ENCODE measurements at places on chromosomes 12 and 14.

DNA sequence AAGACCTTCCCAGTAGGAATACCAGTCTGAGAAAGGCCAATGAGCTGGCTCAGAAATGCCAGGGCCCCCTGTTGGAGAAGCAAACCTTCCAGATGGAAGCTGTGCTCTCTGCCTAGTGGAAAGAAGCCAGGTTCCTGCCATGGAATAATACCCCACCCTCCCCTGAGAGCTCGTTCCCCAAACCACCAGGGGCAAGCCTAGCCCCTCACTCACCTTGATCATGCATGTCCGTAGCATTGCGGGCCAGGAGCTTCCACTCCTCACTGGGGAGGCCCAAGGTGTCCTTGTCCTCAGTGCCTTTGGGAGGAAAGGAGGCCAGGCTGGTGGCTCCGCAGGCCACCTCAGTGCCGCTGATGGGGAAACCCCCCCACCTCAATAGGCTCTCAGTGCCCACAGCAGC is 20.1 kb downstream of the AHSA1 start:
- no peak for DNase-seq

DNA sequence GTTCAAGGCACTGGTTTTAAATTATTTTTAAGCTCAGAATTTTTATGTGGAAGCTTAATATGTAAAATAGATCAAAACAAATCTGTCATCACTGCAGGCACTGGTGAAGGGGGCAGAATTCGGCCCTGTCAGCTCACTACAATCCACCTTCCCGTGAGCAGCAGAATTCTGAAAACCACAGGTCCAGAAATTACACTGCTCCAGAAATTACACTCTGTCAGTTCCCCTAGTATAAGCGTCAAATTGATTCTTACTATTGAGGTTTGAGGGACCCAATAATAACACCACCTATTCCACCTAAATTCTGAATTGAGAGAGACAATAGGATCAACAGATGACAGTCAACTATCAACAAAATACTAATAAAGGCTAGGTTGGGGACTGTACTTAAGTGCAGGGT is 245.5 kb downstream of the PHLDA1 start:
- DNase-seq, result no peak

GRCh38 chr12:106307181-106307580 is 4.6 kb downstream of the TCP11L2 start:
- DNase-seq, result no peak

DNA sequence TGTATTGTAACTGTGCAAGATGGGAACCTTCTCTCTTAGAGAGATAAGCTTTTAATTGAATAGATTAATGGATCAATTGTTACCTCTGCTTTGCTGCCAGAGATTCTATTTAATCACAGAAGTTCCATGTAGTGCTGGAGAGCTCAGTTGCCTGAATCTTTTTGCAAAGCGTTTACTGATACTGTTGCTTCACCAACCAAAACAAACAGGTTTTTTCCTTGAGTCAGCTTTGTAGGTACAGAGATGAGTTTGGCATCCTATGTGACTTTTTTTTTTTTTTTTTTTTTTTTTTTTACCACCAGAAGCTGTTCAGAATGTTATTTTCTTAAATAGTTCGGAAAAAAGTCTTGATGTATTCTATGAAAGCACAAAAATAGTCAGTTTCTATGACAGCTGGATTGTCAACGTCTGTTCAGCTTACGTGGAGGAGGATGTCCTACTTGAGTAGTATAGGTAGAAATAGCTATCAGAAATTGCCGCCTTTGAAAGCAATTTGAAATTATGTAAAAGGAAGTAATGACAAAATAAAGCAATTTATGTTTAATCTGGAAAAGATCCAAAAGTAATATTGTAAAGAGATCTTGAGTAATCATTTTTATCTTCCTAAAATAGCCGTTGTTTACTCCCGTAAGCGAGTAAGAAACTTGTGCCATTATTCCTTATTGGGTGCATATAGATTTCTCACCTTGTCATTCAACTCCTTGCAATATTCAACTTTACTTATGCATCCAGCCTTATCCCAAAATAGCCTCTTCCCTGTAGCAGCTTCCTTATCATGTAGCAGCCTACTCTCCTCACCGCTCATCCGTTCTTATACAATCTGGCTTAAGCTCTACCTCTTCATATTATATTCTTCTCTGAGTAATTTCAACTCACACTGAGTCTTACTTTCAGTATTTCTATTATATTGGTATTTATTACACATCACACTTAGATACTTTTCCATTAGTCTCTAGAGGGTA is 5.2 kb downstream of the LRRK2 start:
- DNase-seq, result no peak

- DNase-seq, result no peak
Measured at GRCh38 chr14:33280646-33281045, 342.0 kb downstream of the NPAS3 start.

- DNase-seq, result no peak
Measured at GRCh38 chr12:65208125-65208524, 38.7 kb downstream of the LEMD3 start.

DNA sequence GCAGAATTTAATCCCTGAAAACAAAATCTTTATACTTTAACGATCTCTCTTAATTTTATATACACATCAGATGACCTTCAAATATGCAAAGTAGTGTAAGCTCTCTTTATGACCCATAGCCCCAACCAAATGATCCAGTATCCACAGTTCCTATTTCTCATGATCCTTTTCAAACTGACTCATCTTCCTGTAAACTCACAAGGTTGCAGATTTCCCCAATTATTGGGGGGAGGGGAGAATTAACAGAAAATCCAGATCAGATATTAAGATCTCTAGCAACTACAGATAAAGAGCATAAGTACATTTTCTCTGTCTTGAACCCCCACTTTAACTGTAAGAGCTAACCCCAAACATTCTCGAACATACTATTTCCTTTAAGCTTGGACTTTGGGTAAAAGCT is 12.5 kb downstream of the GNS start:
- DNase-seq, result no peak

DNA sequence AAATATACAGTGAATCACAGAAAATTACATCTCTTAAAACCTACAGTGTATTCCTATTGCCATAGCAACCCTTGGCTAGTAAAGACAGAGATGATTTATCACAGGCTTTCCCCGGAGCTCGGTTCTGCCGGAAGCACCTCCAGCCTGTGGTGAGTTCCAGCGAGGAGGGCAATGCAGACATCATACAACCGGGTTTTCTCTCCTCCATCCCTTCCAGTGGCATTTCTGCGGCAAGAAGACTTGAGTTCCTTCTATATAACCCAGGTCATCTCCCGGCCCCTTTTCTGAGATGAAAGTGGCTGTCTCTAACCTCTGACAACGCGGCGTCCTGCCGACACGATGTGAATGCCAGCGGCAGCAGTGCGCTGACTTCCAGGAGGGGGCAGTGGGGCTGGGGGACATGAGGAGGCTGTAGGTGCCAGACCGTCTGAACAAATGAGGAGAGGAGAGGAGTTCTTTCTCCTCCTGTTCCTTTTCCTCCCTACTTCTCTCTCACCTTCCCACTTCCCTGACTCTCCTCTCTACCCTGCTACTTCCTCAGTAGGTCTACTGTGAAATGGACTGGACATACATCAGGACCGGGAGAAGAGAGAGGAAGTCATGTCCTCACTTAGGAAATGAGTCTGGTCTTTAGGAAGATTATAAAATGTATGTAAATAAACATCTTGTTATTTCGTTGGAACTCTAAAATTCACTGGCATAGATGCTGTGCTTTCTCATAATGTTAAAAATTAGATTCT is 68.6 kb upstream of the MAX start:
- peak; percentile 10 for DNase-seq

- DNase-seq, result no peak
Measured at GRCh38 chr14:56138928-56139327, 20.7 kb downstream of the PELI2 start.

GRCh38 chr14:35944847-35945246 is 118.7 kb downstream of the BRMS1L start:
- no peak for DNase-seq

DNA sequence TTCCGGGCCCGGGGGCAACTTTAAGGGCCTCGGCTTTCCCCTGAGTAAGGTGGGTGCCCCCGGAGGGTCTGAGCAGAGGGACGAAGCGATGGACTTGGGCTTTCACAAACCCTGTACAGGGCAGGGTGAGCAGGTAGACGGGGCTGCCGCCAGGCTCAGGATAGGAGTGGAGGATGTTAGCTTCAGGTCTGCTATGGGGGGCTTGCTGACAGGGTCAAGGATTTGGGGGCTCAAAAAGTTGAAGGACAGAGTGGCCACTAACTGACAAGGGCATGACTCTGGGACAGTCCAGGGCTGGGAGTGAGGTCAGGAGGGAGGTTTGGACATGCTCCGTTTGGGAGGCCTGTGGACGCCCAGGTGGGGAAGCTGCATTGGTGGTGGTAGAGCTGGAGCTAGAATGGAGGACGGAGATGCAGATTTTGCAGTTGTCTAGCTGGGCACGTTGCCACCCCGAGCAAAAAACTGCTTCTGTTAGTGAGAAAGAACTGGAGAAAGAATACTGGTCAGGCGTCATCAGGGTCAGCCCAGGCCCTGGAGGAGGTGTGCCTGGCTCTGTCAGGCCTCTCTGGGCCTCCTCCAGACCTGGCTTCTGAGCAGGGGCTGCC is 113.3 kb downstream of the ADGRD1 start:
- no peak for DNase-seq

DNA sequence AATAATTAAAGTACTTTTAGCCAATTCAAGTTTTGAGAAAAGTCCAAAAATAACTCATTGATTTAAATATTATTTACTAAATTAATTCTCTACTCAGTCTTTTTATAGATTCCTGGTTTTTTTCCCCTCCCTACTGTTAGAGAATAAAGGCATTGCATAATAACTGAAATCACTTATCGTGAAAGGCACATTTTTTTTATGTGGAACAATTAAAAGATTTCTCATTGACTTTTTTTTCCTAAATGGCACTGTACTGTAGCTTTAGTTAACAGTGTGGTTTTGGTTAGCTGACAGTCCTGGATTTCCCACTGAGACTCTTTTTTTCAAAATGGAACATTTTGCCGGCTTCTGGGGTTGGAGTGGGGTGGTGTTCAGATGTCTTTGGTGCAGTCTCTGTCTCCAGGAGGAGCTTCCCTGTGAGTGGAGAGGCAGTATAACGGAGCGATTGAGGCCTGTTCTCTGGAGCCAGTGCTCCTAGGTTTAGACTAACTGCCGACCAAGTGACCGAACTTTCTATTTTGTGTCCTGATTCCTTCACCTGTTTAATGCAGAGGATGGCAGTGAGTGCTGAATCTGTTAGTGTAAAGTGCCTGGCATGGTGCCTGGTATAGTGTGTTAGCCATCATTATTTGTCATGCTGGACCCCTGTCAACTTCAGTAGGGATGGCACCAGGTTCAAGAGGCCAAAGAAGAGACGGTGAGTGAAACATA is 117.7 kb downstream of the ADCK1 start:
- DNase-seq, result no peak

- DNase-seq, result no peak
Measured at GRCh38 chr12:93020631-93021597, 91.8 kb upstream of the EEA1 start.

DNA sequence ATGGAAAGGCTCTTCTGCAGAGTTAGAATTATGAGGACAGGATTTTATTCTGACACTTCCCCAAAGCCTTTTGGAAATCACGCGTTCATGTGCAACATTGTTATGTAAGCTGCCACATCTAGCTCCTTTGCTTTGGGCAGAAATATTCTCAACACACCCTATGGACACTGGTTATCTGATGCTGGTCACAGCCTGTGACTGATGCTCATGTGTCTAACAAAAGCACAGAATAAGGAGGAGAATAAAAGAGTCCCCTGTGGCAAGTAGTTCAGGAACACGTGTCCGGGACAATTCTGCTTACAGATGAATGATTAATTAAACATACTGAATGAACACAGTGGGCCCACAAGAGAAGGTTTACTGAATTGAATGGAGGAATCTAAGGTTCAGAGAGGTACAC is 22.1 kb downstream of the FOXN3 start:
- no peak for DNase-seq

DNA sequence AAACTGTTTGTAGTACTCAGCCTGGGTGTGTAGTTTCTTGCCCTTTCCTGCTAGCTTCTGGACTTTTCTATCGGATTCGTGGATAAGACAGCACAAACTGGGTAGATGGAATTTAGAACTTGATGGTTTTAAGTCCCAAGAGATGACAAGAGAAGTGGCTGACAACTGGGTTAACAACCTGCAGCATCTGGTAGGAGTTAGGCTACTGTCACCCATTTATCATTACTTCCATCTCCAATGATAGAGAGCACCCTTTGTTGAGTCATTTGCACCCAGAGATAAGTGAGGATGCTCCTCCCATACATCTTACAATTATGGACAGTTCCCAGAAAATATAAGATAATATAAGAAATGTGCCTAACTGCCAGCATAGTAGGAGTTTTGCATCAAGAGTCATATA is 50.2 kb upstream of the FLRT2 start:
- DNase-seq, result no peak

DNA sequence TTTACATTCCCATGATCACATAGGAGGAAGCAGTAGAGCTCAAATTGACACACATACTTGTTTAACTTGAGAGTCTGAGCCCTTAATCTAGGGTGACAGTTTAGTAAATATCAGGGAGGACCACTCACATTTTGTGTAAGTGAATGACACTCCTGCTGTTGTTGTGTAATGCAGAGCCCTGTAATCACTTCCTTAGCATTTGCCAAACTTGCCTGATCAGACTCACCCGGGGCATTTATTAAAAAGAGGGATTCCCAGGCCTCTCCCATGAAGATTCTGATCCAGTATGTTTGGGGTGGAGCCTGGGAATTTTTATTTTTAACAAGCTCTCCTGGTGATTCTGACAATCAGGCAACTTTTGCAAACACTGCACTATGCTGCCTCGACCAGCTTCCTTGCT is 119.6 kb downstream of the NUAK1 start:
- DNase-seq, result no peak

DNA sequence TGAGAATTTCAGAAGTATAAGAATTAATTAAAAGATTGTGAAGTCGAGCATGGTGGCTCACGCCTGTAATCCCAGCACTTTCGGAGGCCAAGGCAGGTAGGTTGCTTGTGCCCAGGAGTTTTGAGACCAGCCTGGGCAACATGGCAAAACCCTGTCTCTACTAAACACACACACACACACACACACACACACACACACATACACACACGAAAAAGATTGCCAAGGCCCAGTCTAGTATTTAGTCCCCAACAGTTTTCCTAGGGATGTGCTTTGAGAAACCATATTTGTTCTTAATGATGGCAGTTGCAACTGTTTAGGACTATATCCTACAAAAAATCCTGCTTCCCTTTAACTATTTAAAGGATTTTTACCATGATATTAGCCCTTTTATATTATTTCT is 6.0 kb downstream of the TBK1 start:
- DNase-seq, result no peak

- no peak for DNase-seq
Measured at GRCh38 chr12:40104461-40105264, 1.2 kb downstream of the SLC2A13 start.
